ENCODE measurements at places on chromosomes 1 and 21.

- no peak for DNase-seq
Measured at GRCh38 chr1:214953901-214954616, 128.5 kb upstream of the KCNK2 start.

DNA sequence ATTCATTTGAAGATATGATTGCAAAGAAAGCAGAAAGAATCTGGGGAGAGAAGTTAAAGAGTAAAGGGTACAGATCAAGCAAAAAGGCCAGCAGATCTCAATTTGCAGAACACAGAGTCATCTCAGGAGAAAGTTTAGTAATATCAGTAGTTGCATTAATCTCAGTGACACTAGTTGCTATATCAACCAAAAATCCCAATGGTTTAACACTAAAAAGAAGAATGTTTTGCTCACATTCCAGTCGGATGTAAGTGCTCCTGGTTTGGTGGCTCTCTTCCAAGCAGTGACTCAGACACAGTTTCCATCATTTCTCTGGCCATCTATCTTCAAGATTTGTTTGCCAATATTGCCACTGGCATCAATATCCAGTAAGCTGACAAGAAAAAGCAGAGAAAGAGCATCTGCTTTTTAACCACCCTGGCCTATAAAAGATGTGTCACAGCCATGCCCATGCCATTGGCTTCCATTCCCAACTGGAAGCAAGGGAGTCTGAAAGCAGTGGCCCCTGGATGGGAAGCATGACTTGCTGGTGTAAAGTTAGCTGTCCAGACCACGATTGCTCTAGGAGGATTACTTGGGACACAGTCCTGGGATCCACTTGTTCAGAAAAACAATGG is 45.5 kb upstream of the AIM2 start:
- DNase-seq = no peak

DNA sequence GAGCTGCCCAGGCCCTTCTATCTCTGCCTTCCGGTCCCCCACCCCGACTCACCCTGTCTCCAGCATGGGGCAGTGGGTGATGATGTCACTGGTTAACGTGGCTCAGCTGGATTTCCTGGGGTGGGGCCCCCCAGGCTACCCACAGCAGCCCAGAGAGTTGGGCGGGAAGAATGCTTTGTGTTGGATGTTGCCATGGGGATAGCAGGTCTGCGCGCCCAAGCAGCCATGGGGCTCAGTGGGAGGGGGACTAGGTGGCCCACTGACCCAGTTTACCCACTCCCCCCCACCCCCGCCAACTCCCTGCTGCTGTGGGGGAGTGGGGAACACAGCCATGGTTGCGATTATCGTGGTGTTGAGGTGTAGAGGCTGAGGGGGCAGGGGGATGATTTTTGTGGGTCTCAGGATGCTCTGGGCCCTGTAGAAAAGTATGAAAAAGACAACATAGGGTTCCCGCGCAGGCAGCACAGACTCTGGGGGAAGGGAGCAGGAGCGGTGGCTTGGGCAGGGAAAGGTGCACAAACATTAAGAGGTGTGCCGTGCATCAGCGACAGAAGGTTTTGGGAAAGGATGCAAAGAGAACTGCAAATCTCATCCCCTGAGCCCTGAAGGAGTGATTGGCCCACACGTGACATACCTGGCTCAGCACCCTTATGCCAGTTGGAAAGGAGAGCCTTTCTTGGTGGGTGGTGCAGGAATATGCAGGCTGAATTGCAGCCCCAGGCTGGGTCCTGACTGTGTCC is 8.5 kb downstream of the CELSR2 start:
- DNase-seq = no peak

- no peak for DNase-seq
Measured at GRCh38 chr1:166378805-166379204, 212.0 kb upstream of the FAM78B start.

GRCh38 chr1:194624833-194625232 is 1438.4 kb upstream of the B3GALT2 start:
- peak; percentile 2 for DNase-seq

DNA sequence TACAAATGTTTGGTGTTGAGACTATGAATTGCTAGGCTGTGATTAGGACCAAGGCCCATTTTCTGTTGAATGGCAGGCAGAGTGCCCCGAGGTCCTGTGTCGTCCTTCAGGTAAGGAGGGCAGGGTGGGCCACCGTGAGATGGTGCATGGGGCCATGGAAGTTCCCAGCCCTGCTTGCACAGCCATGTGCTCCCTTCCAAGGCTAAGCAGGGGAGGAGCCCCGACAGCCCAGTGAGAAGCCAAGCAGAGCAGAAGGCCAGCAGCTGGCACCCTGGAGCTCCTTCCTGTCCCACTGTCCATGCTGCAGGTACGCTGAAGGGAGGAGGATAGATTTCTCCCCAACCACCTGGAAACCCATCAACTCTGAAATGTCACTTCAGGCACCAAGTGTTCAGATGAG is 8.2 kb upstream of the NUAK2 start:
- no peak for DNase-seq

GRCh38 chr1:211229365-211229759 is 29.8 kb upstream of the RCOR3 start:
- no peak for DNase-seq

- DNase-seq = no peak
Measured at GRCh38 chr1:245538671-245539070, 383.9 kb downstream of the KIF26B start.

DNA sequence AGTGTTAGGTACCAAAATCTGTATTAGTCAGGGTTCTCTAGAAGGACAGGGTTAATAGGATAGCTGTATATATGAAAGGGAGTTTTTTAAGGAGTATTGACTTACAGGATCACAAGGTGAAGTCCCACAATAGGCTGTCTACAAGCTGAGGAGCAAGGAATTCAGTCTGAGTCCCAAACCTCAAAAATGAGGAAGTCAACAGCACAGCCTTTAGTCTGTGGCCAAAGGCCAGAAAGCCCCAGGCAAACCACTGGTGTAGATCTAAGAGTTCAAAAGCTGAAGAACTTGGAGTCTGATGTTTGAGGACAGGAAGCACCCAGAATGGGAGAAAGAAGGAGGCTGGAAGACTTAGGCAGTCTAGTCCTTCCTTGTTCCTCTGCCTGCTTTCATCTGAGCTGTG is 487.5 kb upstream of the CHRM3 start:
- DNase-seq = no peak

DNA sequence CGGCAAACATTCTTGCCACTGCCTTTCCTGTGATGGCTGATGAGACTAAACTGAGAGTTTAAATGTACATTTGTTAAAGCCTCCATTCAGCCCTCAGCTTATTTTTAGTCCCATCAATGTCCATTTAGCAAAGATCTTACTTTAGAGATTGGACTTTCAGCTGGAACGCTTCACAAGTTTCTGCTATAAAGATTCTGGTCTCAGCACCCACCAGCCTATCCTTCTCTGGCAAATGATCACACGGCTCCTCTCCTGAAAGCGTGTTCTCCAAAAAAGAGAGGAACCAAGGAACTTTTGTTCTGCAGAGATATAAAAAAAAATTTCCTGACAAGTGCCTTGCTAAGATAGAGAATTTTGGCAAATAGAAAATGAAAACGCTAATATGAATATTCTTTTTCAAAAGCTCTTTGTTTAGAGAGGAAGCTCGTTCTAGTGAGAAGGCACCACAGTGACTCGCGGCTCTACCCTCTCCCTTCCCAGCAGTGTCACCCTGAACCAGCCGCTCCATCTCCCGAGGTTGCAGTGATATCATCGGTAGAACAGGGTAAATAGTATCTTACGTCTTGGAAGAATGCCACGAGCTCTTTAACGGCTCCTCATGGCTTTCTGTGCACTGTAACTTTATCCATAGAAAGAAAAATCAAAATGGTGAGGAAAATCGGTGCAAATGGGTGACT is 200.2 kb downstream of the APP start:
- DNase-seq = no peak

Data from CD4-positive, alpha-beta T cell treated with Interleukin-6 for 4 hours (primary cell).